HEK293T (cell line): ENCODE measurements at places on chromosomes 2 and 18.

- DNase-seq = no peak
Measured at GRCh38 chr18:37967261-37967660, 401.7 kb upstream of the CELF4 start.

DNA sequence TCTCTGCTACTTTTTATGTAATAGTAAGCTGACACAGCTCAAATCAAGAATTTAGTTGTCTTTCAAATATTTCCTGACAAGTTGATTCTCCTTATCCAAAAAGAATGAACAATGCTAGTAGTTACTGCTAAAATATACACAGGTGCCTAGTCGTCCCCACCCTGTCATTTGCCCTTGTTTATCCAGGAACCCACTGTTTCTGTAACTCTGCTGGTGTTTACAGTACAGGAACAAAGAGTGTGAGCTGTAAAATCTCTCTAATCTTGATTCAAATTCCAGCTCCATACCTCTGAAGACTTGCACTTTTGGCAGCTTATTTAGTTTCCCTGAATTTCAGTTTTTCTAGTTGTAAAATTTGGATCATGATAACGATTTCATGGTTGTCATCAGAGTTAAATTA, 21.1 kb upstream of the SCYGR2 start:
- no peak for DNase-seq

GRCh38 chr2:204775766-204776165, 230.5 kb downstream of the PARD3B start:
- DNase-seq = no peak

- DNase-seq = no peak
Measured at GRCh38 chr2:155223781-155224406, 525.4 kb downstream of the KCNJ3 start.

- no peak for DNase-seq
Measured at GRCh38 chr2:170434900-170435621, 257.1 kb downstream of the MYO3B start.

- no peak for DNase-seq
Measured at GRCh38 chr2:234521536-234521935, 24.7 kb upstream of the ARL4C start.

GRCh38 chr18:3163968-3164367, 55.8 kb downstream of the MYOM1 start:
- no peak for DNase-seq

GRCh38 chr2:202909394-202910192, 1.9 kb downstream of the WDR12 start:
- DNase-seq = no peak
